ENCODE measurements at places on chromosomes 6 and 20.
A peak's percentile ranks its signal among the peaks of the same experiment; 100 is the strongest.

- DNase-seq, result no peak
These were observed 167.5 kb downstream of the VEGFA start for GRCh38 chr6:43937236-43938177.

DNA sequence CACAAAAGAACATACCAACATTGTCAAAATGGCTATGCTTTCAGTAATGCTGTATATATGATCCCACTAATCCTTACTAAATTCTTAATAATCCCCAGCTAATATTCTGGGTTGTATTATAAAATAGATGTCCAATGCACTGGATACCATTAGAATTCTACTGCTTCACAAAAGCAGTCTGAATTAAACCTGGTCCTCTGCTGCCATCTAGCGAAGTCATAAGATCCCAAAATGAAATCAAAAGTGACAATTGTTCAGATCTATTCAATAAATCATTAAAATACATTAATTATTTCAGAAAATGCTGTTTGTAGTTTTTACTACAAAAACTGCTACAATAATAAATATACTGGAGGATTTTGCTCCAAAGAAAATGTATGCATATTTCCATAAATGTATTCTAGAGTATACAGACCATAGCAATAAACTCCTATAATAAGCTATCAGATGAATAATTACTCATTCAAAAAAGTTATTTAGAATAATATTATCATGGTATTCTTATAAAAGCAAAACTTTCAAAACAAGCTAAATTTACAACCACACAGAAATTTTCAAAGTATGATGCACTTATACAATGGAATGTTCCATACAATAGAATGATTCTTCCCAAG, 92.6 kb downstream of the RNGTT start:
- DNase-seq, result no peak

- peak; percentile 61 for DNase-seq
These were observed 171.4 kb downstream of the DTNBP1 start for GRCh38 chr6:15491255-15491985.

DNA sequence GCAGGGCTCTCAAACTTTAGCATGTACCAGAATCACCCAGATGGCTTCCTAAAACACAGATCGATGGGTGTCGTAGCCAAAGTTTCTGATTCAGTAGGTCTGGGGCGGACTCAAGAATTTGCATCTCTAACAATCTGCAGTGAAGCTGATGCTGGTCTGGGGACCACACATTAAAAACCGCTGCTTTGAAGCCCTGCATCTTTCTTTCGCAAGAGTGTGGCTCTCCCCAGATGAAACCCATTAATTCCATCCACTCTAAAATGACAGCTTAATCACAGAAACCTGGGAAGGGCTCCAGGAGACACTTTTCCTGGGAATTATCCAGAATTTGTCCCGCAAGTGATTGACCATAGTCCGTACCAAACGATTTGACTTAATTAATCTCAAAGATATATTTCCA, 319.8 kb upstream of the PLCB4 start:
- DNase-seq, result no peak

GRCh38 chr6:113115196-113115595, 741.9 kb upstream of the MARCKS start:
- no peak for DNase-seq

GRCh38 chr6:157929076-157929475, 52.6 kb upstream of the SYNJ2 start:
- no peak for DNase-seq

Data from AG09309 (cell line).